ENCODE measurements at places on chromosomes 2 and 18.

GRCh38 chr2:228103379-228103778 lies 78.1 kb downstream of the SPHKAP start:
- no peak for DNase-seq

- no peak for DNase-seq
Measured at GRCh38 chr18:47605093-47605492, 325.4 kb downstream of the SMAD2 start.

DNA sequence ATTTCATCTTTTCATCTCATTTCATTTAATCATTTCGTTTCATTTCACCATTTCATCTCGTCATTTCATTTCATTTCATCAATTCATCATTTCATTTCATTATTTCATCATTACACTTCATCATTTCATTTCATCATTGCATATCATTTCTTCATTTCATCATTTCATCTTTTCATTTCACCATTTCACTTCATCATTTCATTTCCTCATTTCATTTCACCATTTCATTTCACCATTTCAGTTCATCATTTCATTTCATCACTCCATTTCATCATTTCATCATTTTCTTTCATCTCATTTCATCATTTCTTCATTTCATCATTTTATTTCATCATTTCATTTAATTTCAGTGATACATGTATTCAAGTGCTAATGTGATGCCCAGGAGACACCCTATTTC lies 127.1 kb downstream of the ANKRD30BL start:
- no peak for DNase-seq

GRCh38 chr2:48347712-48348111 lies 182.2 kb upstream of the STON1 start:
- no peak for DNase-seq

DNA sequence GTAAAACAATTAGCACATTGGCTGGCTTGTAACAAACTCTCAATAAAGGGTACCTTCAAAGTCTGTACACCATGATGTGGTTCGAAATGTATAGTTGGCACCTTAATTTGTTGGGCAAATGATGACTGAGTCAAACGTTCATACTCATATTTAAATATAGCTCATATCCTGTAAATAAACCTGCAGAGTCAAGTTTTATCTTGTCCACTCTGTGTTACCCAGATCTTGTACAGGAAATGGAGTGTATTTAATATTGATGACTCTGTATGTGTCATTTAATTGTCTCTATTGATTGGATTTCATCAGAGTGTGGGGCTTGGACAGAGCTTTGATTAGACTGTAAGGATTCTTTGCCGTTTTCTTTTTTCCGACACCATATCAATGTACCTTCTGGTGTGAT lies 805.6 kb upstream of the ZEB2 start:
- DNase-seq, result no peak

Measured in HEK293T (cell line).